ENCODE measurements at places on chromosomes 2 and 18. TPM values are rescaled to one million over a fixed set of nuclear protein-coding genes. Genes with fewer than 3 reads are reported as not detected.

GRCh38 chr2:3488855-3489763 lies 30.2 kb downstream of the ADI1 start:
- DNase-seq, result no peak

DNA sequence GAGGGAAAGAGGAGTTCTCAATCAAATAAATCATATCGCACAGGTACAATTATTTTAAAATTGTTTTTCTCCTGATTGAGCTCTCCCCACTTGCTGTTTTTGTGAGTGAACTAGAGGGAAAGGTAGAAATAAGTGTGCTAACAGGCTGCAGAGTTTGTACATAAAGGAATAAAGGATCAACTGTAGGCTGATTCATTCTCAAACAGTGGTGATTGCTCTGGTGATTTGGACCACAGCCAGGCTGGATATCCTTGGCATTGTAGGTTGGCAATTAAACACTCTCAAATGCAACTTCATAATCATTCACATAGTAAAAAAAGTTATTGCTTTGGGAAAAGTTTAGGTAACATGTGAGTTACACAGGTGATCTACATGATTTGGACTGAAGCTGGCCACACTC lies 29.8 kb downstream of the LRP1B start:
- DNase-seq, result no peak

- peak; percentile 14 for DNase-seq
These were observed 17.9 kb upstream of the GNAL start for GRCh38 chr18:11671156-11671555.

GRCh38 chr2:72770879-72771461 lies 54.9 kb downstream of the EXOC6B start:
- peak; percentile 40 for DNase-seq

DNA sequence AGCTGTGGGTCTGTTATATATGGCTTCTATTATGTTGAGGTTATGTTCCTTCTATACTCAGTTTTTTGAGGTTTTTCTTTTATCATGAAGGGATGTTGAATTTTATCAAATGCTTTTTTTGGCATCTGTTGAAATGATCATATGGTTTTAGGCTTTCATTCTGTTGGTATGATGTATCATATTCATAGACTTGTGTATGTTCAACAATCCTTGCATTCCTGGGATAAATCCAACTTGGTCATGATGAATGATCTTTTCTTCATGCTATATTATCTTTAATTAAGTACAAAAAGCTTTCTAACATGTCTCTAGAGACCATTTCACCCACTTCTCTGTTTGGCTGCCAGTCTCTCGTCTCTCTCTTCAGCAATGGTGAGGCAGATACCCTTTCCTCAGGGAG lies 54.2 kb downstream of the MDH1 start:
- no peak for DNase-seq

DNA sequence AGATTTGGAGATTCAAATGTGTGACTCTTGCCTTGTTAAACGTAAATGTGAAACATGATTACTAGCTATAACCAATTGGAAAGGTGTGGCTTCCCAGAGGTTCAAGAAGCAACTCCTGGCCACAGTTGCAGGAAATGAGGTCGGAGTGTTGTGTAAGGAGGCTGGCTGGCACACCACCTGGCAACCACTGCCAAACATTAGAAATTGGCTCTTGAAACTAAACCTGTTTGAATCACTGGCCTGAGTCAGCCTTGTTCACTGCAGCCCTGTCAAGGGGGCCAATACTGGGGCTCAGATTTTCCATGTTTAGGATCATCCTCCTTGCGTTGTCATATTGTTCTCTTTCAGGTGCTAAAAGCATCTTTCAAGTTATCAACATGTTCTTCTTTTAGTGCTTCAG lies 206.3 kb downstream of the ARL6IP6 start:
- DNase-seq, result no peak

DNA sequence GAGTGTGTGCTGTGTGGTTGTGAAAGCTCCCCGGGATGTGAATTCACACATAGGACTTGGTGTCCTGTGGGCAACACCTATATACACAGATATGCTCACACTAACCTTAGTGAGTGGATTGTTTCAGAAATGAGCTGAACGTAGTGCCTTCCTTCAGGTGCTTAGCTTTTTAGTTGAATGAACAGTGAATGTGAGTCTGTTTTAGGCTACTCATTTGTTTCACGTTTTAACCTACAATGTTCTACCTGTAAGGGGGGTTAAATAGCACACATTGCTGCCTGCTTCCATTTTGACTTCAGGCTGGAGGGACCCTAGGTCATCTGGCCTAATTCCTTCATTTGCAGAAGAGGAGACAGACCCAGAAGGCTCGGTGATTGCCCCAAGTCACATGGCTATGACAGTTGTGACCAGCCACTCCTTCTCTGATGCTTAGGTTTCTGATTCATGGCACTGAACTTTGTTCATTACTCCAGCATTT lies 1.0 kb downstream of the PLEK start:
- no peak for DNase-seq

DNA sequence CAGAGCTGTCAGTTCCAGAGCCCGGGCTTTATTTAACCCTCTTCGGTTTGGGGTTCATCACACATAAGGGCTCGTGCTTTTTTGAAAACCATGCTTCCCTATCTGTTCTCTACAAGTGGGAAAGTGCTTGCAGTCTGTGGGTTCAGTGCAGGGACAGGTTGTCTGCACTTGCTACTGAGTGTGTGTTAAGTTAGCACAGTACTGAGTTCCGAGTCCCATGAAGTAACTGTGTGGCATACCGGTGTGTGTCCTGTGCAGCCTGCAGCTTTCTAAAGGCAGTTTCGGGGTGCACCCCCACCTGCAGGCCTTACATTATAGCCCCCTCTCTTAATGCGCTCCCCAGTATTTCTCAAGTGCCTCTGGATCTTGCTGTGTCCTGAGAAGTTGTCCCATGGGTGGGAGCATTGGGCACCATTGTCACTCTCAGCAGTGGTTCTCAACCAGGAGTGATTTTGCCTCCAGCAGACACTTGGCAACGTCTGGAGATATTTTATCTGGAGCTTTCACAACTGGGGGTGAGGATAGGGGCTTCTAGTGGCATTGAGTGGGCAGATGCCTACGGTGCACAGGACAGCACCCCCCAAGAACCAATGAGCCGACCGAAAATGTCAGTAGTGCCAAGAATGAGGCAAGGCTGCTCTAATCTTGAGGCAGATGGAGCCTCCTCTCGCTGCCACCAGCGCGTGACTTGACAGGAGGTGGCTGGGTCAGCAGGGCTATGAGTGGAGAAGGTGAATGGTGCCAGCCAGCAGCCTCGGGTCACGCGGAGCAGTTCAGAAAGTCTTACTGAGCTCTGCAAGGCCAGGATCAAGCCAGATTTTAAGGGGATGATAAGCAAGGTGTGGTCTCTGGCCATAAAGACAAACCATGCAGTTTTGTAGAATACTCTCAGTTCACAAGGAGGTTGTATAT lies 152.2 kb downstream of the SMAD7 start:
- DNase-seq, result no peak

GRCh38 chr2:184799379-184799778 lies 201.1 kb downstream of the ZNF804A start:
- DNase-seq, result no peak

GRCh38 chr2:46978723-46979122 lies 63.1 kb upstream of the MCFD2 start:
- no peak for DNase-seq

GRCh38 chr2:95389245-95390119 lies 13.0 kb upstream of the FAHD2A start:
- peak; percentile 60 for DNase-seq

- no peak for DNase-seq
These were observed 4.4 kb upstream of the BUB1 start for GRCh38 chr2:110682267-110682666.

ARHGEF33 gene
- 0.33 TPM for total RNA-seq

NETO1 gene
- not detected for total RNA-seq

RAMP1 gene
- 17.8 TPM for total RNA-seq

Measured in liver (tissue), 10 donors.